ENCODE measurements at places on chromosomes 1 and 21.

- no peak for DNase-seq
Observed at GRCh38 chr1:230120921-230121381, 53.9 kb downstream of the GALNT2 start.

GRCh38 chr21:25660233-25660632, 21.2 kb downstream of the JAM2 start:
- DNase-seq = no peak

DNA sequence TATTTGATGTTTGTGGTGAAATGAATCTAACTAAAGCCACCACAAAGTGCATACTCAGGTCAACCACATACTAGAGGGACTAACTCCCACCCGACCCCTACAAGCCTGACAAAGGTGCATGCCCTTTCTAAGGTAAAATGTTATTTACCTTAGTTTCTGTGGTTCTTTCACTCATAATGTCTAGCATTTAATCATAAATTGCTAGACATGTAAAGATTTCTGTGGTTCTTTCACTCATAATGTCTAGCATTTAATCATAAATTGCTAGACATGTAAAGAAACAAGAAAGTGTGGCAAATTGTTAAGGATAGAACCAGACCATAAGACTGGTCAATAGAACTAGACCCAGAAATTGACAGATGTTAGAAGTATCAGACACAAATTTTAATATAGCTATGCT, 193.0 kb upstream of the PBX1 start:
- no peak for DNase-seq

DNA sequence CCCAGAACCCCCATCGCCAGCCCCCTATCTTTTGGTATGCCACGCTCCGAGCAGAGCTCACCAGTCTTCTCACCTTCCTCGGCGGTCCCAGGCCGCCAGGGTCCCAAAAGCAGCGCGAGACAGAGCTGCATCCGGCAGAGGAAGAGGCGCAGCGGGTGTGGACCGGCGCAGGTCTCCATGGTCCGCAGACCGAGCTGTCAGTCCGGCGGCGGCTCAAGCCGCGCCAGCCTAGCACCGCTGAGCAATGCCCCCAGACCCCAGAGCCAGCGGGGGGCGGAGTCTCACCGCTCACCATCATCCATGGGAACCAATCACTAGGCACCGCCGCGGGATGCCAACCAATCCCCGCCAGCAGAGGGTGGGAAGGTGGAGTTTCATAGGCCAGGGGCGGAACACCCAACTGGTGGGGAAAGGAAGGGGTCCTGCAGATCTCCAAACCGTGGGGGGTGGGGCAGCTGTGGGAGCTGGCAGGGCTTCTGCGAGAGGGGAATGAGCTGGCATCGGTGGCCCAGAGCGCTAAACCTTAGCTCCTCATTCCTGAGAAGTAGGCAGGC, at the start of gene EPHA10:
Gene EPHA10 (minus strand): TSS at position 233 of the 554 bp plus-strand sequence. CDS start 54 bp downstream, at position 179.
- peak; percentile 73 for DNase-seq

GRCh38 chr21:26761174-26761915, 83.9 kb downstream of the ADAMTS1 start:
- DNase-seq = no peak

DNA sequence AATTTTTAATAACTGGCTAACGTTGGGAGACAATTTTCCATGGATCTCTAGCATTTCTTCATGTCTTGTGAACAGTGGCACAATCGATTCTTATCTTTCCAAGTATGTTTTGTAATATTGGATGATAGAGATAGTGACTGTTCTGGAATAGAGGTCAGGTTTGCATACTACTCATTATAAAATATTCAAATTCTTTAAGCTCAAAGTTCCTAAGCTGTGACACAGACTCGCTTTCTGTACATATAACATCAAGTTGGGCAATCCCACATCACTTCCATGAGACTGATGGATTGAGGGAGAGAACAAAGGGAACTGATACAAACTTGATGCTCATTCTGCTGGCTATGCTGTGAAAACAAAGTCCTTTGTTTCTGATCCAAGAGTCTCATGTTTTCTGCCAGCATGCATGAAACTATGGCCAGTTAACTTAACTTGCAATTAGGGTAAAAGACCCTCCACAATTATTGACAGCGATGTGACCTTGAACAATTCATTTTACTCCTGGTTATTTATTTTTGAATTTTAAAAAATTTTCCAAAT, 392.4 kb downstream of the TTLL7 start:
- DNase-seq = no peak

DNA sequence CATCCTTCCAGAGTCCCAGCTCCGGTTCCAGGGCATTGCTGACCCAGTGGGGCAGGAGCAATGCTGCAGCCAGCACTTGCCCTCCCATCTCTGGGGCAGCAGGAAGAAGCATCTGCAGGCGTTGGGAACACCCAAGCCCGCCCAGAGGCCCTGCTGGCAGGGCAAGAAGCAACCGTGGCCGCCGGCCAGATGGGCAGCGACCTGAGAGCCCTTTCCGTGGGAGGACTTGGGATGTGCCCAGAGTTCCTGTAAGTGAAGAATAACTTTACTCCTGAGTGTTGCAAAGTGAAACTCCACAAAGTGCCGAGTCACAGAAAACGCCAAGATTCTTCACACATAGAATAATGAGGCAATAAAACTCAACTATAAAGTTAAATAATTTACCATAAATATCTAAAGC, 46.0 kb downstream of the GRIK3 start:
- no peak for DNase-seq

- DNase-seq = no peak
Observed at GRCh38 chr1:181112071-181112929, 23.8 kb downstream of the IER5 start.

DNA sequence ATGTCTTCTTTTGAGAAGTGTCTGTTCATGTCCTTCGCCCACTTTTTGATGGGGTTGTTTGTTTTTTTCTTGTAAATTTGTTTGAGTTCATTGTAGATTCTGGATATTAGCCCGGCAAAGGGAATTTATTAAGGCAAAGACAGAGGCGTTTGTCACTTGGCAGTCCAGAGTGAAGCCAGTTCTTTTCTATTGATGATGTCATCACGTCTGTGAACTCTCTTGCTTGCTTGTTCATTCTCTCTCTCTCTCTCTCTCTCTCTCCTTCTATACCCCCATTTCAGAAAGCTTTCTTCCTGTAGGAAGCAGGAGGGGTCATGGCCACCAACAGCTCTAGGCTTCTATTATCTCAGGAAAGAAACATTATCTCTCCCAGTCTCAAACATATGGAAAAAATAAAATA, 291.3 kb downstream of the OMA1 start:
- no peak for DNase-seq

DNA sequence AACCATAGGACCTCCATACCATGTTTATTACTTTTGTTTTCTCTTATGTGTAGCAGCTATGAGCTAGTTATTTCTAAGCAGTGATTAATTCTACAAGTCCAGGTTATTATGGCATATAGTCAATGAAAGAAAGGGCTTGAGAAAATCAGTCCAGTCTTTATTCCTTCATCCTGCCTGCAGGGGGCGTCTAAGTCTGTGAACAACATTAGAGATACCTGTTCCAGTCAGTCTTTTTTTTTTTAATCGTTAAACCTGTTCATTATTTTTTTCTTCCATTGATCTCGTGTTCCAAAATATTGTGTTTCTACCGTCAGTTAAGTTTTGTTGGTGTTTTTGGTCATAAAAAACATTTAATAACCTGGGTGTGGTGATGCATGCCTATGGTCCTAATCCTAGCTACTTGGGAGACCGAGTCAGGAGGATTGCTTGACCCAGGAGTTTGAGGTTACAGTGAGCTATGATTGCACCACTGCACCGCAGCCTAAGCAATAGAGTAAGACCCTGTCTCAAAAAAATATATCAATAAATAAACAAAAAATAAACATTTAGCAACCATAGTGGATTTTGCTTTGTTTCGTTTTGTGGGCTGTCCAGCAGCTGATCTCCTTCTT, 29.4 kb upstream of the CD2 start:
- peak; percentile 6 for DNase-seq
